ENCODE measurements at places on chromosomes 12 and 14. TPM values are rescaled to one million over a fixed set of nuclear protein-coding genes. Genes with fewer than 3 reads are reported as not detected.

- DNase-seq, result no peak
Observed at GRCh38 chr12:111222523-111222922, 146.4 kb downstream of the PHETA1 start.

- DNase-seq, result no peak
Observed at GRCh38 chr12:21662122-21662792, 4.6 kb upstream of the LDHB start.

GRCh38 chr14:60227291-60227690 is 21.7 kb upstream of the PPM1A start:
- DNase-seq, result no peak

DNA sequence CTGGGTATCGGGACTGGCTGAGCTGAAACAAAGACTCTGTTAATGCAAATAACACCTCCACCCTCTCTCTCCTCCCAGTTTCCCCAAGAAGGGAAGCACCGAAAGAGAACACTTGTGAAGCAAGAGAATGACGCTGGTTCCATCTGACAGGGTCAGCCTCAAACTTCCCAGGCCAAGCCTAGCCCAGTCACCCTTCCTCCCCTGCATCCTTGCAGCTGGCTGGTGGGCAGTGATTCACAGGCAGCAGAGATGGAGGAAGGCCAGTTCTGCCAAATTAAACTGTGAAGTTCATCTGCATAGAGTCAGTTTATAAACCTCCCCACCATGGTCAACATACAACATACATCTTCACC is 2.8 kb downstream of the LRRC74A start:
- peak; percentile 69 for DNase-seq

DNA sequence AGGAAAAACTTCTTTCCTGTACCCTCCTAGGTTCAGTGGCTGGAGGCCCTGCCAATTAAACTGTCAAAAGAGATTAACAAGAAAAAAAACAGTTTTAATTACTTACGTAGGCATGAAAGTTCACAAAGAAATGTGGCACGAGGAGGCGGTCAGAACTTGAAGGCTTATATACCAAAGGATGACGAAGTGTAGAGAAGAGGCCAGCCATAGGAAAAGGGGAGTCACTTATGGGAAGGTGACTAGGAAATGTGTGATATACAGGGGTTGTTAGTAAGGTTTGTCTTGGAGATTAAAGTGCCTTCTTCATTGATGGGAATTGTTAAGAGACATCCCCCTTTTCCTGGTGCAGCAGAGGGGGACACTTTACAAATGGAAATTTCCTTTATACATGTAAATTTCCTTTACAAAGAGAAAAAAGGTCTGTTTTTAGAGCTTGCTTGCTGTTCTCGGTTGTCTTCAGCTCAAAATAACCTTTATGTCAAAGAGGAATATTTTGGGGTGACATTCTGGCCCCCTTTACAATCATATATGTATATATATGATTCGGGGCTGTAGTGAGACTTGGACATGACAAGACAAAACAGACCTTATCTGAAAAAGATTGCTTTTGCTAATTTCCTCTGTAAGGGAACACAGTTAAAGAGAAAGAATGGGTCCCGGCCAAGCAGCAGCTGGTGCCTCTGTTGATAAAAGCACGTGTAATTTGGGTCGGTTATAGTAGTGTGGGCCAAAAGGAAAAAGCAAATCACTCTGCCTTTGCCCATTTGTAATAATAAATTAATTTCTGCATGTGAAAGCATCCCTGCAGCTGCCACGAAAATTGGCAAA is 38.6 kb downstream of the SYNE2 start:
- DNase-seq, result no peak

DDX23 gene
- 36.4 TPM for total RNA-seq

ABCD2 gene
- total RNA-seq, result 8.5 TPM

FAM186B gene
- total RNA-seq, result 0.47 TPM

APOF gene
- not detected for total RNA-seq

Data from left ventricle myocardium superior (tissue), 1 donor.